ENCODE measurements at places on chromosomes 2 and 18.

DNA sequence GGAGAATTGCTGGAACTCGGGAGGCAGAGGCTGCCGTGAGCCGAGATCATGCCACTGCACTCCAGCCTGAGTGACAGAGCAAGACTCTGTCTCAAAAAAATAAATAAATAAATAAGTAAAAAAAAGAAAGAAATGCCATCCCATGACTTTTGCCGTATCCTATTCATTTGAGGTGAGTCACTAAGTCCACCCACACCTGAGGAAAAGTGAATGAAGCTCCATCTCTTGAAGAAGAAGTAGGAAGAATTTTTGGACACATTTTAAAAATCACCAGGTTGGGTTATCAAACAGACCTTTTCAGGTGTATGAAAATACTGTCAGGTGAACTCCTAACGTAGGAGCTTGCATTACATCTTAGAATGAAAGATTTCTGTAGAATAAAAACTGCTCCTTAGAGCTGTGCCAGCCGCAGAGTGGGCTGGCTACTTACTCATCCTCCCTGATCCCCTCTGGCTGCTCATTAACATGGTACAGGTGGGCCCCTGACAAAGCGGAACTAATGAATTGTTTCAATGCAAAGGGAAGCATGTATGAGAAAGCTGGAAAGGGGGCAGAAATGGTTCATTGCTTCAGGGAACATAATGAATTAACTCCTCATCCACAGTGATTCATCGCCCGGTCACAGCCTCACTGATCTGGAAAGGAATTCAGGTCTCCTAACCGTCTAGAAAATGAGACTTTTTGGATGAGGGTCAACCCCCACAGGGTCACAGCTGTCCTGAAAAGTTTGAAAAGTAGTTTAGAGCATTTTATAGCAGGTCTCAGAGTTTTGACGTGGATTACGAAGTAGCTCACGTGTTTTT is 191.4 kb downstream of the SPP2 start:
- DNase-seq, result no peak

GRCh38 chr2:226183550-226183949 is 616.1 kb downstream of the IRS1 start:
- DNase-seq, result no peak

DNA sequence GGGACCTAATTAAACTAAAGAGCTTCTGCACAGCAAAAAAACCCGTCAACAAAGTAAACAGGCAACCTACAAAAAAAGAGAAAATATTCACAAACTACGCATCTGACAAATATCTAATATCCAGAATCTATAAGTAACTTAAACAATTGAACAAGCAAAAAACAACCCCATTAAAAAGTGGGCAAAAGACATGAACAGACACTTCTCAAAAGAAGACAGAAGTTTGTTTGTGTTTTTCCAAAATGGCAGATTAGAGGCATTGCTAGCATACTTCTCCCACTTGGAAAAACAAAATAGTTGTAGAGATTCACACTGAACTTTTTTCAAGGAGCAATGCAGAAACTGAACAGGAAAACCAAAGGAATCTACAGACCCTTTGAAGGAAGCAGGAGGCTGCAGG is 37.6 kb downstream of the FLACC1 start:
- no peak for DNase-seq

GRCh38 chr2:217752714-217753459 is 249.9 kb downstream of the TNS1 start:
- no peak for DNase-seq

DNA sequence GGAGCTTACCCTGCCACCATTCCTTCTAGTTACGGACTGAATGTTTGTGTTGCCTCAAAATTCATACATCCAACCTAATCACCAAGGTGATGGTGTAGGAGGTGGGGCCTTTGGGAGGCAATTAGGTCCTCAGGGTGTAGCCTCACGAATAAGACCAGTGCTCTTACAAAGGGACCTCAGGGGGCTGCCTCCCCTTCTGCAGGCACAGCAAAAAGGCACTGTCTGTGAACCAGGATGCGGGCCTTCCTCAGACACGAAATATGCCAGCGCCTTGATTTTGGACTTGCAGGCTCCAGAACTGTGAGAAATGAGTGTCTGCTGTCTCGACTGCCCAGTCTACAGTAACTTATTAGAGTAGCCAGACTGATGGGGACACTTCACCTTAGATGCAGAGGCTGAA is 150.4 kb upstream of the HDAC4 start:
- DNase-seq, result no peak

- no peak for DNase-seq
Measured at GRCh38 chr2:169525434-169525833, 15.9 kb downstream of the KLHL41 start.

- no peak for DNase-seq
Measured at GRCh38 chr2:72185206-72185605, 37.5 kb upstream of the CYP26B1 start.
